ENCODE measurements at places on chromosomes 3 and 15.

GRCh38 chr3:191300422-191300821 lies 28.8 kb upstream of the CCDC50 start:
- DNase-seq: no peak

GRCh38 chr3:155354658-155355057 lies 61.2 kb upstream of the STRIT1 start:
- DNase-seq: no peak

DNA sequence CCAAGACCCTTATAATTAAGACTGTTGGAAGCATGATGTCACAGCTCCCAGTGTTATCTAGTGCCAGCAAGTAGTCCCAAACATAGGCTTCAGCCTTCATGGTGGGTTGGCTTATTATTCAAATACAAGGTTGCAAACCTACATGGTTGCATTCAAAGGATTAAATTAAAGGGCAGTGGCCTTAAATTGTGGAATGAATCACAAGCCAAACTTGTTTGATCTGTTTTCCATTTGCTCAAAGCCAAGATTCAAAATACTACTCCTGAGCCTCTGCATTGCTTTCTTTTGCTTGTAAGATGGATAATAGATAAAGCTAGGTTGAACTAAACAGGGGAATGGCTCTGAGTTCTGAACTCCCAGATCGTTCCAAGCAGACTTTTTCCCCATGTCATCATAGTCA lies 52.4 kb upstream of the GNB4 start:
- DNase-seq: no peak

GRCh38 chr3:153043729-153044328 lies 118.2 kb upstream of the RAP2B start:
- no peak for DNase-seq

DNA sequence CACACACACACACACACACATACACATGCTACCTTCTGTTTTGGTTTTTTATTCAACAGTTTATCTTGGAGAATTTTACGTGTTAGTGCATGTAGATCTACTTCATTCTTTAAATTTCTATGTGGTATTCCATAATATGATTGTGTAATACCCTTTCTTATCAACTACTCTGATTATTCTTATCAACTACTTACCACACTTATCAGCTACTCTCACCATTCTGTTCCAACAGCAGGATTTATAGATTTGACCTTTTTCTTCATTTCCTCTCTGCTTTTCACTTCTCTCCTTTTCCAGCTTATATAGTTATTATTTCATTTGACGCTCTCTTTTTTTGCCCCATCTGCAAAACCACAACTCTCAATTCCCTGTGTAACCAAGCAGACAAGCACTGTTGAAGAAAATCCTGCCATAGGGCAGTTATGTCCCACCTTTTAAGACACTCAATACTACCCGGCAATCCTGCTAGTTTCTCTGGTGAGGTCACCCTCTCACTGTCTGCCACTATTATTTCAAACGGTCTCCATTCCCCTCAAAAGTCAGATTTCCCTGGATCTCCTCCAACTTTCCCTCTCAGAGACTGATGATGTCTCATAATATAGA lies 56.9 kb upstream of the SATB1 start:
- no peak for DNase-seq

Data from WERI-Rb-1 (cell line).